ENCODE measurements at places on chromosomes 4 and X.

DNA sequence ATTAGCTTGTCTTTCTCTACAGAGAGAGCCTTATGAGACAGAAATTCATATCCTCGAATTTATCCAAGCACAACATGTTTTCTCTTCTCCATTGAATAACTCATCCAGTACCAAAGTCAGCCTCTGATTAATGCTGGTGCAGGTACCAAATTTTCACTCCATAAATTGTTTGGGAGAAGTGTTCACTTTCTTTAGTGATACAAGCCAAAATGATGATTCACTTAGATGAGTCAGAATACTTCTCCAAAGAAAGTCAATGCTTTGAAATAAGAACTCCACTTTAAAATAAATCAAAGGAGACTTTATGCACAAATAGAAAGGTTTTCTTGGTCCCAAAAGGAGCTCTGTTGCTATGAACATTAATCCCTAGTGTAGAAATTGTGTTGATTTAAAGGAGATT lies 60.2 kb downstream of the MAOB start:
- DNase-seq: no peak

- DNase-seq: no peak
These were observed 129.1 kb downstream of the CBR4 start for GRCh38 chr4:168880811-168881595.

- DNase-seq: no peak
These were observed 9.2 kb downstream of the GUCY1A1 start for GRCh38 chr4:155675709-155676429.

GRCh38 chr4:101115887-101116286 lies 231.4 kb downstream of the PPP3CA start:
- DNase-seq: no peak

GRCh38 chr4:25123236-25123635 lies 37.0 kb downstream of the SEPSECS start:
- no peak for DNase-seq

DNA sequence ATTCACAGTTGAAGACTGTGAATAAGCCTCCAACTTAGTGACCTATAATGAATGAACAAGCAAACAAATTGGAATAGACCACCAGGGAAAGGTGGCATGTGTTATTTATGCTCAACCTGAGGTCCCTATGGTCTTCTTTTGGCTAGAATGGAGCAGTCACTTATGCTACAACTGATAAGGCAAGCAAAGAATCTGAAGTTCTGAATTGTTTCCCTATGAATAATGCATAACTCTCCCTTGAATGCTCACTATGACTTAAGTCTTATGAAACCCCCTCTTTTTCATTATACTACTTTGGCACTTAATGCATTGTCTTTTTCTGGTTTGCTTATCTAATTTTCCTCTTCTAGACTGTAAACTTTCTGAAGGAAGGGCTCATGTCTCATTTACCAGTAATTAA lies 2.6 kb downstream of the GIMD1 start:
- no peak for DNase-seq

GRCh38 chrX:13688958-13689740 lies at the start of gene RAB9A:
Gene RAB9A, plus strand, starts transcription at chrX:13689128. Its CDS starts 19,619 bp downstream, at chrX:13708747.
- DNase-seq: peak; percentile 69

- no peak for DNase-seq
These were observed 63.6 kb downstream of the STARD8 start for GRCh38 chrX:68710870-68711576.

- no peak for DNase-seq
These were observed 389.7 kb upstream of the NR3C2 start for GRCh38 chr4:148831945-148832344.

DNA sequence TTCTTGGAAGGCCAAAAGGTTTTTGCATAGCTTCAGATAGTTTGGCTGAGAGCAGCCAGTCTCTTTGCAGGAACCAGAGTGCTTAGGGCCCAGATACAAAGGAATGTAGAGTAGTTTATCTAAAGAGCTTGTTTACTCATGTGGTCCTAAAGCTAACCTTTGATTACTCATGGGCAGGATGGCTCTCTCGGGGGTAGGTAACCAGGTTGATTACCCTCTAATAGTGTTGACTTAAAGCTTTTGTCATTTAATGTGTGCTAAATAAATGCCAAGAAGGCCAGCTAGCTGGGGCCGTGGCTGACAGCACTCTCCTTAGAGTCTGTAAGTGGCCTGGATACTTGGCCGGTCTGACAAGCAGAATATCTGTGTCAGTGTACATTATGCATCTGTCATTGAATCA lies 69.7 kb upstream of the MAGEB16 start:
- DNase-seq: no peak

DNA sequence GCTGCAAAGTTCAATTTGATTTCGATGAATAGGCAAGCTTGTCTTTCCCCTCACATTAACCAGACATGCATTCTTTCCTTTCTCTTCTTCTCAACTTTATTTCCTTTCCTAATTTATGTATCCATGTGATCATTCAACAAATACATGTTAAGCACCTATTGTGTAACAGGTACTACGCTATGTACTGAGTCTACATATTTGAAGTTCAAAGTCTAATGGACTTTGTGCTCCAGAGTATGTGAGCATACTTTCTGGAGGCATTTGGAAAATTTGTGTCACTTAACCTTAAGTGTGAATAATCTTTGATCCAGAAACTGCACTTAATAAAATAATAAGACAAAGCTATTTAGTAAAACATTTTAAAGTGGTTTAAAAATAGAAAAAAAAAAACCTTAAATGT lies 675.3 kb upstream of the CT83 start:
- DNase-seq: no peak

- no peak for DNase-seq
These were observed 42.4 kb downstream of the CD99L2 start for GRCh38 chrX:150856101-150856500.

All from stimulated activated CD8-positive, alpha-beta memory T cell treated with anti-CD3 and anti-CD28 coated beads, Interleukin-7, amount 100 ng/mL, for 1 hour (primary cell).